ENCODE measurements at places on chromosomes 11 and 22.

DNA sequence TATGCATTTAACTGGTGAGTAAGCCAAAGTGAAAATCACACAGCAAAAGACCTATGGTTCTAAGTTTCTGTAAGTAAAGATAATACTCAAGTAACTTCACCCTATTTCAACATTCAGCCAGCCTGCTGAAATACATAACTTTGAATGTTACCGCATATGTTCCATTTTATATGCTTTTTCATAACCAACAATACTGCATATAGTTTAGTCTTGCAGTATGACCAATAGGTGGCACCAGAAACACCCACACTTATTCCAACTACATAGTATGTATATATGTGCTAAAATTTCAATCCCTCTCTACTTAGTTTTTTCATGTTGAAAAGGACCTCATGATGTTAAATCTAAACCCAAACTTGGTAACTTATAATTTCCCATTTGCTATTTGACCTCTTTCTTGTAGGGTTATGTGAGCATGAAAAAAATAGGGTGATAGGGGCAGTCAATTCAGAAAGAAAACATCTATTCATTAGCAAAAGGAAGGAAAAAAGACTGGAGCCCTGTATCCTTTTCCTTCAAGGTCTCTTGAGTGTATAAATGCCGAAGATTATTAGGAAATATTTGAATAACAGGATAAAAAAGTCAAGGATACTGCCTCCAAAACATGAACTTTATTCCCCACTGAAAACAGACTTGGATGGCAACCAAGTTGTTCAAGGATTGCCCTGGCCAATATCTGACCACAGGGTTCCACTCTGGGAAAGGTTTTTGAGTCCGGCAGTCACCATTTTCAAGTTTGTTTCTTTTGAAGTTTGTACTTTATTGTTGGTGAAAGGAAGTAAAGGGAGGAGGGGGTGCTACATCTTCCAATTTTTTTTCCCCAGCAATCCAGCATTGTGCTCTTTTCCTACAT is 23.8 kb upstream of the FZD4 start:
- DNase-seq: no peak

GRCh38 chr22:21933910-21934309 is 18.7 kb downstream of the PPM1F start:
- DNase-seq: no peak

- DNase-seq: no peak
These were observed 69.5 kb upstream of the SORL1-AS1 start for GRCh38 chr11:121522043-121522941.

GRCh38 chr22:37331034-37331428 is 48.7 kb downstream of the CYTH4 start:
- no peak for DNase-seq

GRCh38 chr22:36595154-36595553 is 66.2 kb upstream of the EIF3D start:
- DNase-seq: no peak

GRCh38 chr11:73047773-73048371 is 94.2 kb downstream of the FCHSD2 start:
- no peak for DNase-seq

DNA sequence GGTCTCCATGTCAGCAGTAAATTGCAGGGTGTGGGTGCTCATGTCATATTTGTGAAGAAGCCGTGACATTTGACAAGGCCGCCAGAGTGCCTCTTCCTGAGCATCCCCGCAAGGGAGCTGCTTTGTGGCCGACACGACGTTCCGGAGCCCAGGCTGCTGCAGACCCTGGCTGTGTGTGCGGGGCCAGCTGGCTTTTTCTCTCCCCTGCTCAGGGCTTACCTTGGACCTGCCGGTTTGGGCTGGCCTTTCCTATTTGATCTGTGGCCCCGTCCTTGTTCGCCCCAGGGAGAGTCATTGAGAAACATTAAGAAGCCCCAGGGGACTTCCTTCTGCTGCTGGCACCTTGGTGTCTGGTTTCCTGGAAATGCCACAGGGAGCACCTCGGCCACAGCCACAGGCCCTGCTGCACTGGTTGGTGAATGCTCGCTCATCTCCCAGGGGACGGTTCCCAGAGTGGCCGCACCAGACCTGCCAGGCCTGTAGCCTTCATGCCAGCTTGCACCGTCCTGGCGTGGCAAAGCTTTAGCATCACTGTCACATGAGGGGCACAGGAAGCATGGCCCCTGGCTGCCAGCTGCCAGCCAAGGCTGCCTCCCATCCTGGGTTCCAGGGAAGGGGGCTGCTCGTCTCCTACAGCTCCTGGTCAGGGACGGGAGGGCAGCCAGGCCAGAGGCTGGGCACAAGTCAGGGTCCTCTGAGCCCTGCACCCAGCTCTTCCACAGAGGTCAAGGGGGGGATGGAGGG is 5.4 kb downstream of the GRK2 start:
- peak; percentile 67 for DNase-seq

DNA sequence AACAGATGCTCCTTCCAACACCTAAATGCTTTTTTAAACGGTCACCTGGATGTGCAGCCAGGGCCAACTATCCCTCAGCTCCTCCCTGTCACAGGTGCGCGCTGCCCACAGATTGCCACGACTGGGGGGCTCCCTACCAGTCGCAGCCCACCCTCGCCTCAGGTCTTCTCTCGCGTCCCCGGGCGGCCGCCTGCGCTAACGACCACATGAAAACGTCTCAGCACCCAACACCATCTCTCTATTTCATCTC is 469 bp downstream of the ZBED5 start:
- peak; percentile 34 for DNase-seq

- no peak for DNase-seq
These were observed 38.0 kb upstream of the PDE2A start for GRCh38 chr11:72712168-72712751.

GRCh38 chr11:23288003-23288783 is 427.9 kb upstream of the CCDC179 start:
- DNase-seq: no peak

DNA sequence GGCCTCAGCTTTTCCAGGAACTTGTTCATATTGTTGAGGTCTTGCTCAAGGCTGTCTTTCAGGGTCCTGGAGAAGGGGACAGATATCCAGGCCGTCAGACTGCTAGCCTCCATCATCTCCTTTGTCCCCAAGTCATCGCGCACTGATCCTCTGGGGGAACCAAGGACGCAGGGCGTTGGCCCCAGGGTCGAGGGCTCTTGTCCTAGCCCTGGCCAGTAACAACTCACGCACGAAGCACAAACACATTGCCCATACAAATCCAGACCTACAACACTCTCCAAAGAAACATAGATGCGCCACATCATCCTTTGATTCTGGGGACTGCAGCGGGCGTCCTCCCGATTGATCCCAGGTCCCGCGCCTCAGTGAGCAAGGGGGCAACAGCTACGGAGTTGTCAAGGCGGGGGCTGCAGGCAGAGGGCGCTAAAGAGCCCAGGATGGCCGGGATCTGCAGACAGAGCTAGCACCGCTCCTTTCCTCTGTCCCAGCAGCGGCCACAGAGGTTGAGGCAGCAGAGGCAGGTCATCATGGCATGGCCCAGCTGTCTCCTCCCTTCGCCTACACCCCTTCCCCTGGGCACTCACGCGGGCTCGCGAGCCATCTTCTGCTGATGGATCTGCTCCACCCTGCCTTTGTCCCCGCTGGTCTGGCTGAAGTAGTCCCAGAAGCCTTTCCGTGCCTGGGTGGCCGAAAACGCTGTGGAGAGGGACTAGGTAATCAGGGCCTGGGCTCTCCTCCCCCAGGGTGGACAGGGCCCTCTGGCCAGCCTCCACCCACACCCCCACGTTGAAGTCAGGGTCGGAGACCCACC is 472 bp downstream of the APOA5 start:
- DNase-seq: peak; percentile 86

DNA sequence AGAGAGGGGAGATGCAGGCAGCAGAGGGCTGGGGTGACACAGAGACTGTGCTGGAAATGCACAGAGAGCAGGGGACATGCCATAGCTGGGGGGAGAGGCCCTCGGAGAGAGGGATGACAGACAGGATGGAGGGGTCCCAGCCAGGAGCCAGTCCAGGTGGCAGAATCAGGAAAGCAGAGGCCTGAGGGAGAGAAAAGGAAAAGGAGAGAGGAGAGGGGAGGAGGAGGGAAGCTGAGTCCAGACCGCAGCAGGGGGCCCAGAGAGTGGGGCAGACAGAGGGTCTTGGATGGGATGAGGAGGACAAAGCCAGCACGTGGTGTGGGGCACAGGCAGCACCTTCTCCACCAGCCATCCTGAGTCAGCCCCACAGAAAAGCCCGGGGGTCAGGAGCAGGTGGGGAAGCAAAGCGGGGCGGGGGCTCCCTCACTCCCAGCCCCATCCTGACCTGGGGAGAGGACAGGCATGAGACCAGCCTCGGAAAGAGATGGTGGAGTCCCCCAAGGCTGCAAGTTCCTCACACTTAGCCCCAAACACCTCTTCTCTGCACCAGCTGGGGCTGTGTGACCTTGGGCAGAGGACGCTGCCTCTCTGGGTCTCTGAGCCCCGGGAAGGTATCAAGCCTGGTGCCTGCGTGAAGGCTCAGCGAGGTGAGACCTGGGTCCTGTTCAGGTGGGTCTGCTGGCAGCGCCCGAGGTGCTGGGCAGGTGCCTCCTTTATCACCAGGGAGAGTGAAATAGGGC is 48.0 kb downstream of the IGLL1 start:
- DNase-seq: no peak

DNA sequence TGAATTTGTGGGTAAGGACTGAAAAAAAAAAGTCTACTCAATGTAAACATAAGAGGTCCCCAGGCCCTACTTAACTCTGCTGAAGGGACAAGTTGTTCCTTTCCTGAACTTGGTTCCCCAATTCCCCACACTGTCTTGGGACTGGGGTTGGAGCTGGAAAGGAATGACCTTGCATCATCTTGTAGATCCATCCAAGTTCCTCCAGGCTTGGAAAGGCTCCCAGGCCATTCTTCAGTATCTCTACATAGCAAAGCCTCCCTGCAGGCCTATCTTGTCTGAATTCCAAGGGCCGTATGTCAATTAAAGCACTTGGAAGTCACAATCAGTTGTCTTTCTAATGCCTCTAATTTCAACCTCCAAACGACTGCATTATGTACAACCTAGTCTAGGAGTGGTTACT is 361.2 kb downstream of the TMEM135 start:
- DNase-seq: no peak

DNA sequence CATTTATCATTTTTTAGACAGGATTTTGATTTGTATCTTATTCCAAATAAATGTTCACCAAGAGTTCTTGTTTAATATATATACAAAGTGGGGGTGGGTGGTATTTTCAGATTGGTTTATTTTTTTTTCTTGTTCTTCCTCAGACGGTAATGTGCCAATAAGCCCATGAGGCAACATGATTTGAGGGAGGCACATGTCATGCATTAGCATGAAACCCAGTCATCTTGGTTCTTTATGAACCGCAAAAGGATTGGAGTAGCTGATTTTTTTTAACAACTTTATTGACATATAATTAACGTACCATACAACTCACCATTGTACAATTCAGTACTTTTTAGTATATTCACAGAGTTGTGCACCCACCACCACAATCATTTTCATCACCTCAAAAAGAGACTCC is 2.7 kb downstream of the BCL2L13 start:
- no peak for DNase-seq

- DNase-seq: no peak
These were observed 530 bp downstream of the BBS1 start for GRCh38 chr11:66510990-66511339.

DNA sequence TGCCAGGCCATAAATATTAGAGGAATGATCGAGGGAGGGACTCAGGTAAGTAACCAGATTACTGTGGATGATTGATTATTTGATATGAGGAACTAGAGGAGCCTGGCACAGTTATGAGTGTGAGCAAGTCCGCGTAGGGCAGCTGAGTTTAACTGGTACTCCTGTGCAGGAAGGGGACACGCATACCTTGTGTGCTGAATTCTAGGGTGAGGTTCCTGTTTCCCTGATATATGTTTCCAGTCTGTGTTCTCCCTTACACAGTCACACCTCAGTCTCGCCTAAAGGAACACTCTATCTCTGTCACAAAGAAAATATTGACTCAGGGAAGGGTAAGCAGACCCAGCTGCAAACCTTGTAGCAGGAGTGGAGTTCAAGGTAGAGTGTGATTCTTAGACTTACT is 17.4 kb downstream of the SGSM3 start:
- no peak for DNase-seq

GRCh38 chr11:126494831-126495230 is 139.3 kb downstream of the ST3GAL4 start:
- no peak for DNase-seq

DNA sequence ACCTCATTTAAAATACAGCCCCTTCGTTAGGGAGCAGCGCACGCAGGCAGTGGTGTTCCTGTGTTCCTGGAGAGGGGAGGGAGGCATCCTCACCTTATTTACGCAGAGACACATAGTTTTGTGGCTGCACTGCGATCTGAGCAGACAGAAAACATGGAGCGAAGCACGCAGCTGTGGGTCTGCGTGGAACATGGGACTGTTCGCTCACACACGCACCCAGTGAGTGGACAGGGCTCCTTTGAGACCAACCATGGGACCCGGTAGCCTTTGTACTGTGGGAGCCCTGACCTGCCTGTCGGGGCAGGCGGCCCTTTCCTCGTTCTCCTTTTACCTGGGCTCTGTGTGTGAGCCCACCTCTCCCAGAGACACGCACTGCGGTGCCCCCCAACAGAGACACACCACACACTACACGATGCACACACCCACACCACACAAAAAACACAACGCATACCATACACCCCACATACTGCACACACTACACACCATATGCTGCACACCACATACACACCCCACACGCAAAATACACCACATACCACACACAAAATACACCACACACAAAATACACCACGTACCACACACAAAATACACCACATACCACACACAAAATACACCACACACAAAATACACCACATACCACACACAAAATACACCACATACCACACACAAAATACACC is 1245.7 kb downstream of the BRD1 start:
- no peak for DNase-seq

GRCh38 chr11:17972987-17973386 is 39.9 kb downstream of the SERGEF start:
- DNase-seq: no peak

- DNase-seq: no peak
These were observed 38.4 kb downstream of the POU2AF3 start for GRCh38 chr11:111336582-111337256.

DNA sequence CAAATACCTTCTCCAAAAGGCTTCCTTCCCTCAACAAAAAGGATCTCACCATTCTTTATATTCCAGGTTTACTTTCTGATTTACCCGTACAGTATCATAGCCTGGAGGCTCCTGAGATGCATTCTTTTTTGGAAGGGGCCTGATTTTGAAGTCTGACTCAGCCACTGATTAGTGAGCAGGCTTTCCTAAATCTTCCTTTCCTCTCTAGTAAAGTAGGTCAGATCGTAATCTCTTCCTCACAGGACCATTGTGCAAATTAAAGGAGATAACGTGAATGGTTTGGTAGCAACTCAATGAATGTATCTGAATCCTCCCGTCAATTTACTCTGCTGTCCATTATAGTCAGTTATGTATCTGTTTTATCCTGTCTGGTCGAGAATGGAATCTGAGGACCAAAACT is 227.7 kb upstream of the ANO5 start:
- no peak for DNase-seq

Data from stimulated activated CD4-positive, alpha-beta T cell treated with anti-CD3 and anti-CD28 coated beads, Interleukin-2, amount 100 ng/mL, for 24 hours (primary cell).